GM23338 (cell line): ENCODE measurements at places on chromosomes 1 and 21.

DNA sequence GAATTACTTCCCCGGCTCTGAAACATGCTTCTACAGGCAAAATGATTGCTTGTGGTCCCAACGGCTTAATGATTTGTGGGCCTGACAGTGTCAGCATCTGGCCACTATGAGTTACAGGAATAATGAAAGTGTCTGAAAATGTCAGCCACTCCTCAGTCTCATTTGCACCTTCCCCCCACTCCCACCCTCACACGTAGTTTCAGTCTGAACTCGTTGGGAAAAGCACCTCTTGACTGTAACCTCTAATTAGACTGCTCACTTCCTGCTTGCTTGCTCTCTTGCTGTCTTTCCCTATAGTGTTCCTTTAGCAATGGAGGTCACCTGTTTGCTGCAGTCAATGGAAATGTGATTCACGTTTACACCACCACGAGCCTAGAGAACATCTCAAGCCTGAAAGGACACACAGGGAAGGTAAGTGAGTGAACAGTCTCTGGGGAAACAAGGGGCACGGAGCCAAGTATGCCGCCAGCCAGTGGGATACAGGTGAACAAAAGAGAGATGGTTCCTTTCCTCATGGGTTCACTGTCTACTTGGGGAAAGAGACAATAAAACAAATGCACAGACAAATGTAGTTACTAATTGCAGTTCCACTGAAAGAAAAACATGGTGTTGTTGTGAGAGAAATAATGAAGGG is 27.1 kb downstream of the CFAP57 start:
- no peak for DNase-seq

DNA sequence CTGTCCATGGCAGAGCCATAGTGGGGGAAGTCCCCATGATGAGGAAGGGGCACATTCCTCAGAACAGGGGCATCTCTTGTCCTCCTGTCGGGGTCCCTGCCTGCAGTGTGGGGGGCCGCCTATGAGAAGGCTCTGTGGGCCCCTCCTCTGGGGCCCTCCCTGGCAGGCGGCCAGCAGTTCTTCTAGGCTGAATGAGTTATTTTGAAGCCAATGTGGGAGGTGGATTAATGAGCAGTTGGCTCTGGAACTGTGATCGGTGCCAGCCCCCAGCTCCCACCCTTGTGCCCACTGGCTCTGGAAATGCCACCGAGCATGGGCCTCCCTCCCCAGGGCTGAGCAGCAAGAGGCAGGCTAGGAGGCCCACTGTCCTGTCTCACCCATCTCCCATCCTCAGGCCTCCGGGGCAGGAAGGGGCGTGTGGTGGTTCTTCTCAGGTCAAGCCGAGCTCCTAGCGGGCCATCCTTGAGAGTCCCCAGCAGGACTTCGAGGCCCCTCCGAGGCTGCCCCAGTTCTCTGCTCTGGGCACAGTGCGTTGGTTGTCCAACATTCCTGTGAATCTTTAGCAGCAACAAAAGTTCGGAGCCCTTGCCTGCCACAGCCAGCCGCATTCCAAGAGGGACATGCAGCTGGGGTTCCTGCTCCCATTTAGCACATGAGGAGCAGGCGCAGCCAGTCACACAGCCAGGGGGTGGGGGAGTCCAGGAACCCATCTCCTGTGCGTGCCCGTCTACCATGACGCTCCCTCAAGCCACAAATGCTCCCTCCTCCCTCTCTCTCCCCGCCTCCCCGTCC is 57.2 kb downstream of the EDN2 start:
- DNase-seq = no peak

- DNase-seq = peak; percentile 64
These were observed 987 bp upstream of the CDCP2 start for GRCh38 chr1:54153535-54154439.

DNA sequence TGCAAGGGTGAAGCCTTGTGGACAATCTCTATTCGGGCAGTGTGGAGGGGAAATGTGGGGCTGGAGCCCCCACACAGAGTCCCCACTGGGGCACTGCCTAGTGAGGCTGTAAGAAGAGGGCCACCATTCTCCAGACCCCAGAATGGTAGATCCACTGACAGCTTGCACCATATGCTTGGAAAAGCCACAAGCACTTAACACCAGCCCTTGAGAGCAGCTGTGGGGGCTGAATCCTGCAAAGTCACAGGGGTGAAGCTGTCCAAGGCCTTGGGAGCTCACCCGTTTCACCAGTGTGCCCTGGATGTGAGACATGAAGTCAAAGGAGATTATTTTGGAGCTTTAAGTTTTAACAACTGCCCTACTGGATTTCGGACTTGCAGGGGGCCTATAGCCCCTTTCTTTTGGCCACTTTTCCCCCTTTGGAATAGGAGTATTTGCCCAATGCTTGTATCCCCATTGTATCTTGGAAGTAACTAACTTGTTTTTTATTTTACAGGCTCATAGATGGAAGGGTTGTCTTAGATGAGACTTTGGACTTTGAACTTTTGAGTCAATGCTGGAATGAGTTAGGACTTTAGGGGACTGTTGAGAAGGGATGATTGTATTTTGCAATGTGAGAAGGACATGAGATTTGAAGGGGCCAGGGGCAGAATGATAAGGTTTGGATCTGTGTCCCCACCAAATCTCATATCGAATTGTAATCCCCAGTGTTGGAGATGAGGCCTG is 16.3 kb upstream of the COL6A1 start:
- no peak for DNase-seq

- DNase-seq = no peak
These were observed 188.3 kb upstream of the CAMK1G start for GRCh38 chr1:209395169-209395568.

DNA sequence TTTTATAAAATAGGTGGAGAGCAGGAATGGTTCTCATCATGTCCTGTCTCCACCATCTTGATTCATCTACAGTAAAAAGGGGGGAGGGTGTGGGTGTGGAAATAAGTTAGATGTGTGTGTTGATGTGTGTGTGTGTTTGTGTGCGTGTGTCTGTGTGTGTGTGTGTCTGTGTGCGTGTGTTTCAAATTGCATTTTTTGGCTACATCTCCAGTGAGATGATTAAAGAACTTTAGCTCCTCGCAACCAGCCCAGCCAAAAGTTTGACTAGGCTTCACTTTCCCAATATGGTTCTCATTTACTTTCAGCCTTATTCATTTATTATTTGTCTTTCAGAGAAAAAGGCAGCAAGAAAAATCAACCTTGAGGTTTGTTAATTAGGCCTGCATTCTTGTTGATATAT is 14.7 kb upstream of the HAO2 start:
- DNase-seq = no peak

GRCh38 chr1:40954626-40955025 is 24.9 kb upstream of the CTPS1 start:
- DNase-seq = no peak

DNA sequence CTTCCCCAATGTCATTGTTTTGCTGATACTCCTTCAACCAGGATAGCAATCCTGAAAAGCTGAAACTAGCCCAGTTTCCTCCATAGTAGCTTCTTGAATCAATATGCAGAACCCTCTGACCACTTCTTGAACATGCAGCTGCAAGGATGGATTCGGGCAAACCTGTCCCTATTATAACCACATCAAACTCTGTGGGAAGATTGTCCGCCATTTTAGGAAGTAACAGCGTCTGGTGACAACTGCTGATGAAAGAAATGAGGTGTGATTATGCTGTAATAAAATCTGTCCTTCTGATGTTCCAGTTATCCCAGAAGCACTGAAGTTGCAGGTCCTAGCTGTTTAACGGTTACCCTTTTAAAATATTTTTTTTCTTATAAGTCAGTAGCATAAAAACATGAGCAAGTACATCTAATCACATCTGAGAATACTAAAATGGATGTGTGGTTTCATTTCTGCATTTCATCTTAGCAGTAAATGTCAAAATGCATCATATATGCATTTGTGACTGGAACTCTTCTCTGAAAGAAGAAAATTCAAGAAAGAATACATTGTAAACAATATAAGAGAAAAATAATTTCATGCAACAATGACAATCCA is 4.5 kb downstream of the CHML start:
- DNase-seq = no peak

DNA sequence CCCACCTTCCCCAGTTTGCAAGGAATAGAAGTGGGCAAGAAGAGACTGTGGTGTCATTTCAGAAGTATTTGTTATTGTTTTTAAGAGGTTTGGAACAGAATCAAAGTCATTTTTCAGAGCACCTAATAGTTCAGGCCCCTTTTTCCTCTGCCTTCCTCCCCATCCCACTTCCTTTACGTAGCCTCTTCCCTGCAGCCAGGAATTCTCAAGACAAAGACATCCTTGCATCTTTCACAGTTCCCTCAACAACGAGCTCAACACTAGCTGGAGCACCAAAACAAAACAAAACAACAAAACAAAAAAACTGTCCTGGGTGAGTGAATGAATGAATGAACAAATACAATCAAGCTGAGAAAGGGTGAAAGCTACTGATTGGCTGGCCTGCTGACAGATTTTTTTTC is 7.0 kb downstream of the PALMD start:
- peak; percentile 50 for DNase-seq

- DNase-seq = no peak
These were observed 97.9 kb upstream of the RAB3GAP2 start for GRCh38 chr1:220370041-220370700.

GRCh38 chr1:81498471-81499462 is 302.0 kb upstream of the ADGRL2 start:
- no peak for DNase-seq

DNA sequence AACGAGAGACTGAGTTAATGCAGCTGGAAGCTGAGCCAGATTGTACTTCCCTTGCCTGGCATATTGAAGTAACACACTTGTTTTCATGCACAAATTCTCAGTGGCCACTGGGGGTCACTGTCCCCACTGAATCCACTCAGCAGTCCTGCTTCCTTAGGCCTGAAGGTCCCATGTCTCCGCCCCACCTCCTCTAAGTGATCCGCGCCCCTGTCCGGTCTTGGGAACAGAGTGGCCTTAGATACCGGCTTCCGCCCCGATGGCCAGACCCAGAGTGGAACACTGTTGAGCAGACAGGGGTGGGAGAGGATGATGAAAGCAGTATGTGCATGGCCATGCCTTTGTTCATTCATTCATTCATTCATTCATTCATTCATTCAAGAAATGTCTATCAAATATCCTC is 34.8 kb downstream of the CHAF1B start:
- peak; percentile 91 for DNase-seq

GRCh38 chr1:110132682-110133081 is 17.6 kb upstream of the SLC6A17 start:
- no peak for DNase-seq

DNA sequence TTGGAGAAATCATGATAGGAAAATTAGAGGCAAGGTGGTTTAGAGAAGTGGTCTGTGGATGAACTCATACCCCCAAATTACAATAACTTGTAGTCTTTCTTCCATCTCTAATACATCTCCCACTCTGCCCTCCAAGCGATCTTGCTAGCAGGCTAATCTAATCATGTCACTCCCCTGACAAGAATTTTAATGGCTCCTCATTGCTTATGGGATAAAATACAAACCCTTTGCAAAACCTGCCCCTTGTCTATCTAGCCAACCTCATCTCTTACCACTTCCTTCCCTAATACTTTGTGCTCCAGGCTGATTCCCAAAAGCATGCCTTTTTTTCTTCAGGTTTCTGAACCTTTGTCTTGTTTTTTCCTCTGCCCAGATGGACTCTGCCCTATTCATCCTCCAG is 71.3 kb upstream of the LRRN2 start:
- DNase-seq = no peak

GRCh38 chr1:239276051-239276450 is 110.3 kb upstream of the CHRM3 start:
- no peak for DNase-seq

- no peak for DNase-seq
These were observed 90.0 kb upstream of the KRTAP19-8 start for GRCh38 chr21:31128234-31128633.

DNA sequence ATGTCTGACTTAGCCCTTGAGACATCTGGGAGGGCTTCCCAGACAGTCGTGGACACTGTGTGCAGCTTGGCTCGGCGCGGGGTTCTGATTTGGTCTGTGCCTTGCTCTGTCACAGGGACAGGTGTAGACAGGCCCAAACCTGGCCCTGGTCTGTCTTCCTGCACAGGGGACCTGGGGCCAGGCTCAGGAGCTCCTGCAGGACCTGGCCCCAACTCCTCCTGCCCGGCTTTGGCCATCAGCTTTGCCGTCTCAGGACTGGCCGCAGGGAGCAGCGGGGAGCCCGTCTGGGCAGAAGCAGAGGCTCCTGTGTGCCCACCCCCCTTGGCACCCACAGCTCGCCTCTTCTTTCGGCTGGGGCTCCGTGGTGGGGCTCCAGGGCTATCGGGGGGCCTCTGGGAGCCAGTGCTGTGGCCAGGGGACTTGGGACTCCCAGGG is 1.7 kb downstream of the PERM1 start:
- DNase-seq = no peak

GRCh38 chr1:234881893-234882771 is 246.5 kb downstream of the TOMM20 start:
- no peak for DNase-seq

DNA sequence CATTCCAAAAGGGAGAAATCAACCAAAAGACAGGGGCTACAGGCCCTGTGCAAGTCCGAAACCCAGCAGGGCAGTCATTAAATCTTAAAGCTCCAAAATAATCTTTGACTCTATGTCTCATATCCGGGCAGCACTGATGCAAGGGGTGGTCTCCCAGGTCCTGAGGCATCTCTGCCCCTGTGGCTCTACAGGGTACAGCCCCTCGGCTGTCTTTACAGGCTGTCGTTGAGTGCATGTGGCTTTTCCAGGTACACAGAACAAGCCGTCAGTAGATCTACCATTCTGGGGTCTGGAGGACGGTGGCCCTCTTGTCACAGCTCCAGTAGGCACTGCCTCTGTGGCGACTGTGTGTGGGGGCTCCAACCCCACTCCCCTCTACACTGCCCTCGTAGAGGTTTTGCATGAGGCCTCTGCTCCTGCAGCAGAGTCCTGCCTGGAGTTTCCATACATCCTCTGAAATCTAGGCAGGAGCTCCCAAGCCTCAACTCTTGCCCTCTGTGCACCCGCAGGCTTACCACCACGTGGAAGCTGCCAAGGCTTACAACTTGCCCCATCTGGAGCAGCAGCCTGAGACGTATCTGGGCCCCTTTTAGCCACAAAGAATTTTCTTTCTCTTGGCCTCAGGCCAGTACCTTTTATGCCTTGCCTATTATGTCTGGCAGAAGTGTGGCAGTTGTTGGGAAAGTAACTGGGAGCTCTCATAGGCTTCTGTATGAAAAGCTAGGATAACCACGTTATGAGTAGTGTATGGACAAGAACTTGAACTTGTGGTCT is 52.5 kb downstream of the POU2F1 start:
- no peak for DNase-seq

DNA sequence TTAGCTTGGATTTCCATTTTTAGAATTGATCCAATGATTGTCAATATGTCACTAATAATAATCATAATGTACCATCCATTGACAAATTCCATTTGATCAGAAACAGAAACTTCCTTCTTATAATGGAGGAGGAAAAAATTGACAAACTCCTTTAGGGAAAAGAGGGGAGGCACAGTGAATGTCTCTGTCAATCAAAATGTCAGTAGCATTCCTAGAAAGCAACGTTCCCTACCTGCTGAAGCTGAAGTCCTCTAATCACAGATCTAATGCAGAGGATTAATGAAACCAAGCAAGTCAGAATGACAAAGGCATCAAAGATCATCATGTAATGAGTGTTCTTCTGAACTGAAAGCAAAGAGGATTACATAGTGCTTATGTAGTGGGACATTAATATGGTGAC is 22.4 kb downstream of the MCOLN3 start:
- no peak for DNase-seq

- no peak for DNase-seq
These were observed 36.7 kb upstream of the MTF2 start for GRCh38 chr1:93042187-93043056.

- no peak for DNase-seq
These were observed 19.4 kb upstream of the EPHB2 start for GRCh38 chr1:22691031-22691753.

- peak; percentile 81 for DNase-seq
These were observed 131.6 kb downstream of the LHX8 start for GRCh38 chr1:75265792-75266191.

- DNase-seq = no peak
These were observed 230.1 kb upstream of the MAP1LC3C start for GRCh38 chr1:242228991-242229390.
